ENCODE measurements at places on chromosomes 12 and 14.

DNA sequence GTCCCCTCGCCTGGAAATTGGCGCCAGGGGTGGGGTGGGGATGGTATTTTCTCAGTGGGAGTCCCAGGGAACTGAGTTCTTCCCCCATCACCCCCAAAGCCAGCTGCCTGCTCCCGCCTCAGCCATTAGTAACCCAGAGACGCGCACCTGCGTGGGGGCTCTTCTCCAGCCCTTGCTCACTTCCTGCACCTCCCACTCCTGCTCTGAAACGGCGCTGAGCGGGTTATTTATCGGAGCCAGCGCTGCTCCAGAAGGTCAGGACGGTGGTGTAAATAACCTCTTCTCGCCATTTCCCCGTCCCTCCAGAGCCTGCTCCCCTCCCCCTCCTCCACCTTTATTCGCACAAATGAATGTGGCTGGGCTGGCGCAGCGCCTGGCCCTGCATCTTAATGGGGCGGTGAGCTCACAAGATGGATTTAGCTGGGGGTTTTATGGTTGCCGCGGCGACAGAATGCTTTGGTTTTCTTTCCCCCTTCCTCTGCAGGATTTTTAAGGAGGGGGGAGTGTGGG lies 12.2 kb downstream of the GPR84 start:
- DNase-seq = no peak

- DNase-seq = no peak
Observed at GRCh38 chr14:36423430-36423829, 96.6 kb downstream of the NKX2-1 start.

GRCh38 chr12:63403256-63403655 lies 252.3 kb upstream of the AVPR1A start:
- no peak for DNase-seq

DNA sequence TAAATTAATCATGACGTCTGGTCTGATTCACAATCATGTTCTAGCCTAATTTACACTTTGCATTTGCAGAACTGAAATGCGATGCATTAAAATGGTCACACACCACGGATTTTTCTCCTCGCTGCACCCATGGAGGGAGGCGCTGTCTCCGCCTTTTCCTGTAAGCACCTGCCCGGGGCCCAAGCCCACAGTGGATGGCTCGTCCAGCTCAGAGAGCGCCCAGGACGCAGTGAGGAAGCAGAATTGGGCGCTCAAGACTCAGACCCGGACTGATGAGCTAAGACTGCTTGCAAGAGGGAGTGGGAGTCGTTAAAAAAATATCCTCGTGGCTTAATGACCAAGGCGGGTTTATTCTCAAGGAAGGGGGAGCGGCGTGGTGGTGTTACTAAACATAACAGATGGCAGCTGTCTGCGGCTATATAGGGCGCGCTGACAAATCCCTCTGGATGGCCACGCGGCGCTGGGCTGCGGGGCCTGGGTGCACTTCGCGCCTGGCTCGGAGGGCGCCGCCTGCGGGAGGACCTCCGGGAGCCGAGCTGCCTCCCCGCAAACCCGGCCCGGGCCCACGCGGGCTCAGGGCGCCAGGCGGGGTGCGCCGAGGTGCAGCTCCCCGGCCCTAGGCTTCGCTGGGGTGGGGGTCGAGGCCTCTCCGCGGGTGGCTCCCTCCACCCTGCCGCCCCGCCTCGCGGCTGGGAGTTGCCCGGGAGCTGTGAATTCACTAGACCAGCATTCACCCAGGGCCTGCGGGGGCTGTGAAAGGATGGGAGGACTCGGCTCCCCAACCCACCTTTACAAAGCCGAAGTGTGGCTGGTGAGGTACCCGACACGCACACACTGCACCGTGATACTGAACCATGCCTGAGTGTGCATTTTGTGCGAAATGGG lies 78.7 kb downstream of the PPM1A start:
- no peak for DNase-seq

DNA sequence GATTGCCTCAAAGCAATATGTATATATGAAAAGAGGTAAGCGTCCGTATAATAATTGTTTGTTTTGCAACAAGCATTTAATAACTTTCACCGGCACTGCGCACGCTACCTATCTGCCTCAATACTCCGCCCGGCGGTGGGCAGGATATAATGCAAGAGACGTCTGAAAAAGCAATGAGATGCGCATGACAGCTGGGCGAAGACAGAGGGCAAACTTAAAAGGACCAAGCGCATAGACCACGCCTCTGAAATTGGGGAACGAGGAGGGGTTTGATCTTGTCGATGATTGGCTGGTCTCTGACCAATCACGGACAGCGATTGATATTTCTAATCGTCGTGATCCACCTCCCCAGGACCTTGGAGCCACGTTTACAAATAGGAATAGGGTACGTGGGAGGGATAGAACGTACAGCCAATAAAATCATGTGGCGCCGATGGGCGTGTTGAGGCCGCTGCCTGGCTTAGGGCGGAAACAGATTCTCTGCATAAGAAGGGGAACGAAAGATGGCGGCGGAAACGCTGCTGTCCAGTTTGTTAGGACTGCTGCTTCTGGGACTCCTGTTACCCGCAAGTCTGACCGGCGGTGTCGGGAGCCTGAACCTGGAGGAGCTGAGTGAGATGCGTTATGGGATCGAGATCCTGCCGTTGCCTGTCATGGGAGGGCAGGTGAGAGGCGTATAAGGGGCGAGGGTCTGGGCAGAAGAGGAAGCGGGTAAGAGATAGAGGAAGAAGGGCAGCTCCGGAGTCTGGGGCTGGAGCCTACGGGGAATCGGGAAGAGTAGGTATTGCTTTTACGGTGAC lies at the start of gene OS9:
TSS of gene OS9 (plus strand) at position 474 of the 800 bp plus-strand sequence. CDS start at position 504, 30 bp downstream.
- DNase-seq = peak; percentile 99
